NCI-H69 (cell line): ENCODE measurements at places on chromosomes 11 and 22.

DNA sequence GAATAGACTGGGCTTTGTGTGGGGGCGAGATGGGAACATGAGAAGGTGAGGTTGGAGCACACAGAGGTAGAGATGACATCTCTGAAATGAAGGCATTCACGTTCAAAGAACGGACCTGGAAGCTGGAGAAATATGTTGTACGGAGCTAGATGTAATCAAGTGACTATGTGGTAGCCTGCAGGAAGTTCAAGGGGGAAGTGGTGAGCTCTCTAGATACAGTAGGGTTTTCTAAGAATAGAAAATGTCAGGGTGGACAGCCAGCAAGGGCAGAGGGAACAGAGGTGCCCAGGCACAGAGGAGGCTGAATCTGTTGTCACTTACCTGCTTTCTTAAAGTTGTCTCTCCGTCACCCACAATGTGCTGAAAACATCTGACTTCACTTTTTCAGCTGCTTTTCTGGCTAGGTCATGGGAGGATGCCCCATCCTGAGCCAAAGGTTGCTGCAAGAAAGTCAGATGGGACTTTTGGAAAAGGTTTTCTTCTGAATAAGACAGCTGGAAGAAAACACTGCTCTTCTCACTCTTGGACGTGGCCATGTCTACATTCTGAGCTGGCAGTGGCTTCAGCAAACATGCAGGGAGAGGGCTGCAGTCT, 171.5 kb upstream of the B3GAT1 start:
- DNase-seq: no peak

GRCh38 chr11:122007601-122008071, 108.4 kb downstream of the BLID start:
- DNase-seq: no peak

DNA sequence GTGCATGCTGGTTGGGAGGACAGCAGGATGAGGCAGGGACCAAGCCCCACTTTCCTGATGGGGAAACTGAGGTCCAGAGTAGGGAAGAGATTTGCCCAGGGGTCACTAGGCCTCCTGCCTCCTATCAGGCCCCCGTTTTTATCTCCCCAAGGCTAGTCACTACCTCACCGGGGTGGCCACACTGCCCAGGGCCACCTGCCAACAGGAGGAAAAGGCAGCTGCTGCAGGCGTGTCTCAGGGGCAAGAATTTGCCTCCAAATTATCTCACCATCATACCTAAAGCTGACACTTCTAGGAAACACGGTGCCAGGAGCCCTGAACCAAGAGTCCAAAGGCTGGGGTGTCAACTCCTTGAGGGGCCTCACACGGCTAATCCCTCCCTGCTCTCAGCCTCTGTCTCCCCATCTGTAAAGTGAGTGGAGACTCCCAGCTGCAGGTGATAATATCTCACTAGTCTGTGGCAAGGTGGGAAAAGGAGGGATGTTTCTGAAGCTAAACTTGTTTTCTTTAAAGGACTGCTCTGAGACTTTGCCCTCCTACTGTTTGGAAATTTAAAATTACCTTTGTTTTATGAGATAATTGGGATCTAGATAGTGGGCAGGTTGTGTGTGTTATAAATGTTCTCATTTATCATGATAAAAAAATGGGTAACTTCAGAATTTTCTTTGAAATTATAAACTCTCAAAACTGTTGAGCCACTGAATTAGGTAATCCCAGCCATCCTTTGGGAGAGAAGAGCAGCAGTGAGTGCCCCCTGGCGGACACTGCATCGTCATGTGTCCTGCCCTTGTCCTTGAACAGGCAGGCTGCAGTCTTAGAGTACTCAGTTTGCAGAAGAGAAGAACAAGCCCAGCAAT, 60.0 kb downstream of the MYO7A start:
- peak; percentile 89 for DNase-seq

GRCh38 chr22:41048791-41049717, 43.3 kb upstream of the EP300 start:
- DNase-seq: peak; percentile 74

DNA sequence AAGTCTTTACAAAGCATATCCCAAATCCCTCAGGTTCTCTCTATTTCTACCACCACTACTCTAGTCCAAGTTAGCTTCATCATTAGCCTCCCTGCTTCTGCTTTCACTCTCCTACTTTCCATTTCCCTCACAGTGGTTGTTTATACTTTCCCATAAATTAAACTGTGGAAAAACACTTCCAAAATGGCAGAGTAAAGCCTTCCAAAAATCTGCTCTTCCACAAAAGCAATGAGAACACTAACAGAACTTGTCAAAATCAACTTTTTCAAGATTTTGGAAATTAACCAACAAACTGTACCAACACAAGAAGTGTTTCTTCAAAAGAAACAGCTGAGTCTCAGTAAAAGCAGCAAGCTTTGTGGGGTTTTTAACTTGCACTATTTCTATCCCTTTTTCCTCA, 71.8 kb downstream of the TTC28 start:
- no peak for DNase-seq

- DNase-seq: peak; percentile 92
Observed at GRCh38 chr11:33891714-33892327, at the start of gene LMO2. LMO2 (minus strand) TSS chr11:33892076; CDS start chr11:33869716, 22,360 bp downstream.

DNA sequence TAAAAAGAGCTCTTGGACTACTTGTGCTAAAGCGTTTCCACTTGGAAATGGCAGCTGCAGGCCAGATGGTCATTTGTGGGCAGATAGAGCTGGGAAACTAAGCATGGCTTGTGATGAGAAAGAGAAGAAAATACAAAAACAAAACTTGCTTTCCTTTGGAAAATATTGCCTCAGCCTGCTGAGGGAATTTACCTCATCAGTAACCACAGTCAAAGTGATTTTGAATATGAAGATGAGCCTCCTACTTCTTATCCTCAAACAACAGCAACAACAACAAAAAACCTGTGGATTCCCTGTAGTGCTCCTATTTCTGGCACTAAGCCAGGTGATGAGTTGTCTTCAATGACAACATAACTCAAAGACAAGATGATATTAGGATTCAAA, 62.7 kb upstream of the FIBIN start:
- no peak for DNase-seq

DNA sequence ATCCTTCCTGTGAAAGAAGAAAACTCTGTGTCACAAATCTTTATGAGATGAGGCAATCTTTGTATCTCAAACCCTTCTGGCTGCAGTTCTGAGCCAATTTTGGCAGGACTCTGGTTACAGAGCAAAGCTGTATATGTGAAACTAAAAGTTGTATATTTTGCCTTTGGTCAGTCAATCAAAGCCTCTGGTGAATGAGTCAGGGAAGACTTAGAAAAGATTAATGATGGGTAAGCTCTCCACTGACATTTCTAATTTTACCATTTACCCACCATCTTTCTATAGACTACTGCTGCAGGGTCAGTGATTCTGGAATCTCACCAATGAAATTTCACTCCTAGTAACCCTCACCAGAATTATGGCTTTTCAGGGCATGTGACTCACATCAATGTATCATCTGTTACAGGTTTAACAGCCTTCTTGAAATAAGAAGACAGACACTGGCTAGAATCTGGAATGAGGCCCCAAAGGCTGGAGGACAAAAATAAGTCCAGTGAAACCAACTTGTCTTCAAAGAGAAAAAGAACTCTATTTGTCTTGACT, 43.3 kb downstream of the USP35 start:
- peak; percentile 7 for DNase-seq

- no peak for DNase-seq
Observed at GRCh38 chr11:33724644-33725035, 11.6 kb downstream of the CD59 start.

DNA sequence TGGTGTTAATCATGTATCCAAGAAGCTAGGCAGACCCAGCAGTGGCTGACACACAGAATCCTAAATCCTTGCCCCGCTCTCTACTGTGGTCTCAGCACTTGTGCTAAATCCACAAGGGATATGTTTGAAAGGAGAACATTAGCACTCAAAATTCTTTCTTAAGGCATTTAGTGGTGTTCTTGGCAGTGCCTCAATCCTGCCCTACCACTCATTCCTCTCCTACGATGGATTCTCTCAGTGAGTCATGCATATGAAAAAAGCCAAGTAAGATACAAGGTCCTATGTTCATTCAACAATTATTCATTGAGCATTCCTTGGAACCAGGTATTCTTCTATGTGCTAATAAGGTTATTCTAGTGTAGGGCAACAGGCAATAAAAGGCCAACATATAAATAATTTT, 31.2 kb downstream of the RRP8 start:
- DNase-seq: no peak
